ENCODE measurements at places on chromosomes 3 and 15.

DNA sequence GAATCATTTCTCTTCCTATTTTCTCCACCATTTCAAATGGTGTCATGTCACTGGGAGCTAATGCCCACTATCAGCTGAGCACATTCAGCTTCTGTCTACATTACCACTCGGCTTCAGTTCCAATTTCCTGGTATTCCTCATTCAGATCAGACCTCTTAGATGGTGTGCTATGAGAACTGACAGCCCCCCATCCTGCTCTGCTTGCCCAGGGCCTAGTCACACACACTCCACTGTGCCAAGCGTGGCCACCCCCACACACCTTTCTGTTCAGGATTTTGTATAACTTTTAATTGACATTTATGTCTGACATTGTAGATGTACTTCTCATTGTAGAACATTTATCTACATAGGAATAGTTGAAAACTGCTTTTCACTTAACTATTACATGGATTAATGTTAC is 146.8 kb downstream of the CDIN1 start:
- DNase-seq, result no peak

DNA sequence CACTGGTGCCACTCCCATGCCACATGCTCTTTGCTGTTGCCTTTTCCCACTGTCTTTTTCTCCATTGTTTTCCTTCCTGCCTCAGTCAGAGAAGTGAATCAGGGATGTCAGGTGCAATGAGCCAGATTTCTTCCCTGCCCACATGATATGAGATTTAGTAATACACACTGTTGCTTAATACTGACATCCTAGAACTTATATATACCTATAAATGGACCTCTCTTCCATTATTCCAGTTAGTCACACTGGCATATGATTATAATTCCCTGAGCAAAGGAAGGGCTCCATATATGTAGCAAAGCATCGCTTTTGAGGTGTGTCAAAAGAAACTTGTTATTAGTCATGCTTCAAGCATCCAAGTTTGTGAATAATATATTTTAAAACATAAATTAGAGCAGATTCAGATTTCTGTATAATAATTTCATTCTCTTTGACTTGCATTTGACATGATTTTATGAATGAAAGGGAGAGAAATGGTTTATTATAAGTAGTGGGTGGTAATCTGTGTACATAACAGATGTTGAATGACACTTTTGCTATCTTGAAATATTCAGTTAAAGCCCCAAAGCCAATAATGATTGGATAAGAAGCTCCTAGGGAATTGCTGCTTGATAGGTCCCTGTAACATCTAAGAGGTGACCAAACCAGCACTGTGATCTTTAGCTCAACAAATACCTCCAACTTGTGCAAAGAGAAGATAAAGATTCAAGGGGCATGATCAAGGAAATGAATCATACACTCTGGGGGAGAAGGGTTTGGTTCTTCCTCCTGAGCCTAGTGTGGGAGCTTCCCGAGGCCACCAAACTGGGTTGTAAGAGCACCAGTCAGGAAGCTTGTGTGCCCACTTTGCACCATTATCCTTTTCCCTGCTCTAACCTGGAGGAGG is 48.6 kb downstream of the CHST2 start:
- peak; percentile 73 for DNase-seq

- DNase-seq, result no peak
These were observed 113.0 kb upstream of the GALNT15 start for GRCh38 chr3:16061491-16061890.

GRCh38 chr3:62375655-62376453 is 2.5 kb upstream of the FEZF2 start:
- no peak for DNase-seq

- DNase-seq, result peak; percentile 59
These were observed 11.1 kb downstream of the LRCH3 start for GRCh38 chr3:197801891-197802778.

DNA sequence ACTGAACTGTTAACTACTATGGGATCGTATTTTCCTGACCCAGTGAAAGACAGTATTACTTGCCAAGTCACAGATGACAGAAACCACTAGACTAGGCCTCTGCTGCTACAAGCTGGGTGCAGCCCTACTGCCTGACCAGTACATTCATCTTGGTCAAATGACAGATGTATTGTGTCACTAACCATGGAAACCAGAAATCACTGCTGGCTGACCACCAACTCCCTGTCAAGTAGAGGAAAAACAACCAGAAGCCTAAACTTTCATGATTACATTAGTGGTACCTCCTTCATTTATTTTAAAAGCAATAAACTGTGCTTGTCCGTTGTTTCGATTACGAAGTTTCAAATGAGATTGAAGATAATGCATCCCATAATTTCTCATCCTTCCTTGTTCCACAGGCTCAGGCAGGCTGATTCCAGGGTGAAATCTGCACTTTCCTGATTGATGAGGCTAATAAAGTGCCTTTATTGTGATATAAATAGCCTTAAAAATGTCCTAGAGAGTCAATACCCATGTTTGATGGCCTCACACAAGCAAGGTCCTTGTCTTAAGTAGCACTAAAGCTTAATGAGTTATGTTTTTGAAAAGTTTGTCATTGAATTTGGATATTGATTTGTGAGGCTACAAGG is 309.7 kb downstream of the LSAMP start:
- peak; percentile 18 for DNase-seq

GRCh38 chr15:88635318-88635717 is 3.5 kb upstream of the ISG20 start:
- no peak for DNase-seq

DNA sequence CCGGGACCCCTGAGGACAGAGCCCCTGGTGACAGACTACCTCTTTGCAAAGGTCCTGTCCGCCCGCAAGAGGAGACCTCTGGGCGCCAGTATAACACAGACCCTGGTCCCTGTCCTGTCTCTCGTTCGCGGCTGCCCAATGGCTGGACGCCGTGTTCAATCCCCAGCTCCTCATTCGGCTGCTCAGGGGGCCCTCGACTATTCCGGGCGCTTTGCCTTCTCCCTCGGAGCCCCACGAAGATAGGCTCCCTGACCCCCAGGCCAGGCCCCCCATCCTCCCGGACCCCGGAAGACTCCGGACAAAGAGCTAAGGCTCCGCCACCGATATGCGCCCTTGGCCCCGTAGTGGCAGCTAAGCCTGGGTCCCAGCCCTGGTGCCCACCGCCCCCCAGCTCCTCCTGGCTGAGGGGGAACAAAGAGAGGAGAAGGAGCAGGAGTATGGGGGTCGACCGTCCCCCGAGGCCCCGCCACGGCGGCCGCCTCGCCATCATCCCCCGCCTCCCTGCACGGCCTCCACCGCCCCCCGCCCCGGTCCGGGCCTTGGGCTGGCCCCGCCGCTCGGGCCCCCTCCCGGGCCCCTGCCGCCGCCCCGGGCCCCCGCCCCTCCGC is 437 bp downstream of the CELSR3 start:
- no peak for DNase-seq

GRCh38 chr3:69182588-69183316 is 60.4 kb upstream of the LMOD3 start:
- DNase-seq, result no peak

DNA sequence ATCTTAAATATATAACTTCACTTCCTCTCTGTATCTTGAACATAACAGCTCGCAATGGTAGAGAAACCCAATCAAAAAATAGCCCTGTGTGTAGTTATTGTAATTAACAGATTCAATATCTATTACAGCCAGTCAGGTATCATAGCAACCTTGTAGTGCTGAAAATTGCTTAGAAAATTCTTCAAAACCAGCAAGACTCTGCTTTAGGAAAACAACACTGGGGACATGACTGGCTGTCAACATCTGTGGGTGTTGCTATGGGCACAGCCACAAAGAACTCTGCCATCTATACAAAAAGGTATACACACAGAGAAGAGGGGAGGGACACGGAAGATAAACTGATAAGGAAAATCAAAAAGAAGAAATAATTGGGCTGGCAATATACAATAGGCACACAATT is 101.2 kb downstream of the WDR72 start:
- no peak for DNase-seq

- no peak for DNase-seq
These were observed 4.1 kb upstream of the TM4SF4 start for GRCh38 chr3:149470381-149470780.

DNA sequence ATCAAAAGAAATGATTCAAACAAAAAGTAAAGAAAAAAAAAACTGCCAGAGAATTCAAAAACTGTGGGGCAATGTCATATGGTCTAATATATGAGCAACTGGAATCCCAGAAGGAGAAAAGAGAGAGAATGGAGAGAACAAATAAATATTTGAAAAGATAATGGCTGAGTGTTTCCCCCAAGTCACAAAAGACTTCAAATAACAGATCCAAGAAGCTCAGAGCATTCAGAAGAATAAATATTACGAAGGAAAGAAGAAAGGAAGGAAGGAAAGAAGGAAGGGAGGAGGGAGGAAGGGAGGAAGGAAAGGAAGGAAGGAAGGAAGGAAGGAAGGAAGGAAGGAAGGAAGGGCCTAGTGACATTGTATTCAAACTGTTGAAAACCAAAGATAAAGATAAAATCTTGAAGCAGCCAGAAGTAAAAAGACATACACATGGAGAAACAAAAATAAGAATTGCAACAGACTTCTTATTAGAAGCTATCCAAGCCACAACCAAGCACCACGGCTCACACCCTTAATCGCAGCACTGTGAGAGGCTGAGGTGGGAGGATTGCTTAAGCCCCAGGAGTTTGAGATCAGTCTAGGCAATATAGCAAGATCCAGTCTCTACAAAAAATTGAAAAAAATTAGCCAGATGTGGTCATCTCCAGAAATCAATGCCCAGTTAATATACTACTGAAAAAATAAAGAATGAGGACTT is 118.9 kb upstream of the IGSF10 start:
- no peak for DNase-seq

DNA sequence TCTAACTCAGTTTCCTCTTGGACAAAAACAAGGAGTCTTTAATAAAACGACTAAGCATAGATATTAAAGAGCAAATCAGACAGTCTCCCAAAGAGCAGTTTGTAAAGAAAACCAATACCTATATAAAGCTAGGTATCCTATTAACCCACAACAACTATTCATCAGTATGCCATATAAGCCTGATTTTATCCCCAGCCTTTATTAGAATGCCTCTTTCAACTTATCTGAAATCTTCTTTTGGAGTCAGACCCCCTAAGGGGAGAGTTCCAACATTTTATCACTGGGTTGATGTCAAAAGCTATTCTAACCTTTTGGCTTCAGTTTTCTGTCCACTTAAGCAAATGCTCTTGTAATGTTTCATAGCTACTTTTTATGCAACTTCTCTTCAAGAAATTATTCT is 17.8 kb downstream of the MAP2K5 start:
- DNase-seq, result no peak

- DNase-seq, result no peak
These were observed 103.5 kb downstream of the TBC1D2B start for GRCh38 chr15:77974098-77974414.

GRCh38 chr3:76369170-76369569 is 583.8 kb upstream of the ZNF717 start:
- peak; percentile 46 for DNase-seq

DNA sequence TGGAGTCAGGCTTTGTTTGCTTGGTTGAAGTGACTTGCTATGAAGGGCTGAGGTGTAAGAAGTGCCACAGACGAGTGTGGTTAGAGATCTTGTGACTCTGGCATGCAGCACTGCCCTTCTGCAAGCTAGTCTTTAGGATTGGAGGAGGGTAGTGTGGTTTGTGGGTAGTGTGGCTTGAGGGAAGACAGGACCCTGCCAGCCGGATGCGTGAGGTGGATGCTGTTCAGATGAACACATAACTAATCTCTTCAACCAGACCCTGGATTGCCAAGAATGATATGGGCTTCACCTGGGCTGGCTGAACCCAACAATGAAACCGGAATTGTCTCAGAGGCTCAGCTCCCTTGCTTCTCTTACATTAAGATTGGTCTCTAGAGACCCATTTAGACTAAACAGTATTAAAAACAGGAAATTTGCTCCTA is 32.7 kb downstream of the STARD9 start:
- DNase-seq, result no peak

- DNase-seq, result no peak
These were observed 9.5 kb downstream of the CLDN18 start for GRCh38 chr3:138019281-138020069.

DNA sequence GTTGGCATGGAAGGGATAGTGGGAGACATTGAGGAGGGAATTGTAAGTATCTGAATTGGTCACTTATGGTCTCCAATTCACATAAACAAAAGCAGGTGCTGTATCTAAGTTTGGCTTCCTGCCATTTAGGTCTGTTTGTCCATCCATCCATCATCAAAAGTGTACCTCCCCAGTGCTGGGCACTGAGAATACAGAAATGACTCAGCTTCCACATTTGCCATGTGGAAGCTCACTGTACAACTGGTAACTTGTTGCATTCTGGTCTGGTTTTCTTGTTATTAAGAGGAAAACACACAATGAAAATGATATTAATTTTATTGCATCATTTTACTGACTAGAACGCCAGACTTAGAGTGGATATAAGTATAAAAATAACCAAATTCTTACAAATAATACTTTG is 30.9 kb upstream of the MUC13 start:
- no peak for DNase-seq

DNA sequence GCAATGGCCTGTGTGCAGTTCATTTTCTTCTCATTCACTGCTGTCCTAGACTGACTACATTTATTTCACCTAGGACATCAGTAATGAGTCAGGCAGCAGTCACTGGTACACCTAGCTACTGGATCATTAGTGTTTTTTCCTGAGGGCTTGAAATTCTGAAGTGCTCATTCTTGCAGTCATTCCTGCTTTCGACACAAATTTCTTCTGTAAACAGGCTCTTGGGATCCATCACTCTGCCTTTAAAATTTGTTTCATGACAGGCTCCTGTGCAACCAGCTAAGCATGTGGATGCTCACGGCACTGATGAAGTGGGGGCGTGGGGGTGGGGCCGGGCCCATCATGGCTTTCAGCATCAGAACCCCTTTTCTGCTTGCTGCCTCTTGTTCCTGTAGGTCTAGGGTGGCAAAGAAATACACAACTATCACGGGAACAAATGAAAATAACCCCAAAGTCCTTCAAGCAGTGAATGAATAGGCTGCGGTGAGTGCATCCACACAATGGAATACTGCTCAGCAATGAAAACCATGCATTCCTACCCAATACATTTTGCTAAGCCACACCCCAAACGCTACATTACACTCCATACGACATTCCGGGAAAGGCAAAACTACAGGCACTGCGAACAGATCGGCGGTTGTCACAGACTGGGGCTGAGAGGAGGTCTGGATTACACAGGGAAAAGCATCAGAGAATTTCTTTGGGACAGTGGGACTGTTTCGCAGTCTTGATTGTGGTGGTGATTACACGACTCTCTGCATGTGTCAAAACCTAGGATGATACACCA is 9.3 kb upstream of the MELTF start:
- peak; percentile 73 for DNase-seq

DNA sequence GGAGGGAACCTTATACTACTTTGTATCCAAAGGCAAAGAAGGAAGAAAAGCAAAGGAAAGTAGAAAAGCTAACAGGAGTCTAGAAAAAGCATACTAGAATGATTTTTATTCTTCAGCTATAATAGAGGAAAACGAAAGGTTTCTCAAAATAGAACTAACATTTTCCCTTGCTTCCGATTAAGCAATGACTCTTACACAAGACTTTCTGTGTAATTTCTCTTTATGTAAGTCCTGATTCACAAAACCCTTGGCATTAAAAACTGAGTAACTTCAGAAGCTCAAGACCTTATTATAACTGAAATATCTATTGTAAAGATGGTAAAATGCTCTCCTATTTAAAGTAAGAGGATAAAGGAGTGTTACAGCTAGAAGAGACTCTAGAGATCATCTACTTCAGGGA is 97.4 kb downstream of the DTWD1 start:
- DNase-seq, result no peak

Data from PC-3 (cell line).